Stimulated activated CD8-positive, alpha-beta memory T cell treated with anti-CD3 and anti-CD28 coated beads, Interleukin-15, amount 100 ng/mL, for 24 hours (primary cell): ENCODE measurements at places on chromosomes 11 and 22.

GRCh38 chr22:30158277-30158676 is 78.0 kb downstream of the HORMAD2 start:
- no peak for DNase-seq

DNA sequence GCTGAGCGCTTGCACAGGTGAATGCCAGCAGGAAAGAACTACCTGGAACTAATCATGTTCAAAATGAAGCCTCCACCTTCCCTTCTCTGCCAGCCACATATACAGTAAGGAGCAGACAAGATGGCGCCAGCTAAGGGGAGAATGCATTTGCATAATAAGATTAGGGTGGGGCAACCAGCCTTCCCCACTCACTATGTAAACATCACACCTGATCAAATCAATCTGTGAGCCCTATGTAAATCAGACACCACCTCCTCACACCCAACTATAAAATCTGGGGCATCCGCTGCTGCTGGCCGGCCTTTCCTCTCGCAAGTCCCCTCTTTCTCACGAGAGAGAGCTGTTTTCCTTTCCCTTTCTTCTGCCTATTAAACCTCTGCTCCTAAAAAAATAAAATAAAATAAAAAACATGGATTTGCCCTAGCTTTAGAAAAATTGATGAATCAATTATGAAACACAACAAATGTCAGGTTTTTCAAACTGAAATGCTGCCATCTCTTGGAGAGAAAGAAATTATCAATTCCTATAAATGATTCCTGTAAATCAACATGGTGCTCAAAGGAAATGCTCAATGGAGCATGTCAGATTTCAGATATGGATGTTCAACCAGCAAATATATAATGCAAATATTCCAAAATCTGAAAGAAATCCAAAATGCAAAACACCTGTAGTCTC is 108.9 kb downstream of the SGSM3 start:
- no peak for DNase-seq

DNA sequence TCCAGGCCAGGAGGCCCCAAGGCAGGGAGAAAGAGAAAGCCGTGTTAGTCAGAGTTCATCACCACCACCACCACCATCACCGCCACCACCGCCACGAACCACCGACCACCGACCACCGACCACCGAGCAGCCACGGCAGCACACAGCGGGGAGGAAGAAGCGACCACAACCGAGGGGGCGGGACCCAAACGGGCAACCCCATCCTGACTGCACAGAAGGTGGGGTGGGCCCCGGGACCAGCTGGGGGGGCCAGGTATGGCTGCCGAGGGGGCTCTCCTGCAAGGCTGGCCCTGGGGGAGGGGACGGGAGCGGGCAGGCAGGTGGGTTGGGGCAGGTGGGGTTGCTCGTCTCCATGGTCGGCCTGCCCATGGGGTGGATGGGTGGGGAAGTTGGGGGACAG is 34.2 kb downstream of the SYT7 start:
- no peak for DNase-seq

- peak; percentile 4 for DNase-seq
These were observed 801 bp downstream of the SESN3 start for GRCh38 chr11:95229993-95230809.

DNA sequence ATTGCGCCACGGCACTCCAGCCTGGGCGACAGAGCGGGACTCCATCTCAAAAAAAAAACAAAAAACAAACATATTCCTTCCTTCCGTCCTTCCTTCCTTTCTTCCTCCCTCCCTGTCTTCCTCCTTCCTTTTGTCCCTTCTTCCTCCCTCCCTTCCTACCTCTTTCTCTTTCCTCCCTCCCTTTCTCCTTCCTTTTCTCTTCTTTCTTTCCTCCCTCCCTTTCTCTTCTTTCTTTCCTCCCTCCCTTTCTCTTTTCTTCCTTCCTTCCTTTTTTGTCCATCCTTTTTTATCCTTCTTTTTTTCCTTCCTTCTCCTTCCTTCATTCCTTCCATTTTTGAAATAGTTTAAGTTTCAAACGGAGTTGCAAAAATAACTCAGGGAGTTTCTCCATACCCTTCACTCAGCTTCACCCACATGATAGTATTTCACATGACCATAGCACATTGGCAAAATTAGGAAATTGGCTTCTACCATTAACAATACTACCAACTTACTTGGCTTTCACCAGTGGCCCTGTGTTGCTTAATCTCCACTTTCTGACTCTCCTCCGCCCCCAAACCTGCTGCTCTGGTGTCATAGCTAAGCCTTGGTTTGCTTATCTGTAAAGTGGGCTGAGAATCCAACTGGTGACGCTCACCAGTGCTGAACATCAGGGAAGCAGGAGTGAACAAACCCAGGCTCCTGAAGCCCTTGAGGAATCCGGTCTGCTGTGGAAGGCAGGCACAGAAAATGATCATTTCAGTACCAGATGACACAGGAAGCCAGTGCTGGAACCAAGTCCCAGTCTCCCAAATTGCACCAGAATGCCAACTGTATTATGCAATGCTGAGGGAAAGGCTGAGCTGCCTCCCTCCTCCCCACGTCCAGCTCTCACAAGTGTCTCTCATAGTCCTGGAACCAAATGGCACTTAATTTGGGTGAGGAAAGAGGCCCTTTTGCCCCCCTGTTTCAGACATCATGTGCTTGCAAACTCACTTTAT is 17.2 kb upstream of the CRYBB3 start:
- DNase-seq: no peak

DNA sequence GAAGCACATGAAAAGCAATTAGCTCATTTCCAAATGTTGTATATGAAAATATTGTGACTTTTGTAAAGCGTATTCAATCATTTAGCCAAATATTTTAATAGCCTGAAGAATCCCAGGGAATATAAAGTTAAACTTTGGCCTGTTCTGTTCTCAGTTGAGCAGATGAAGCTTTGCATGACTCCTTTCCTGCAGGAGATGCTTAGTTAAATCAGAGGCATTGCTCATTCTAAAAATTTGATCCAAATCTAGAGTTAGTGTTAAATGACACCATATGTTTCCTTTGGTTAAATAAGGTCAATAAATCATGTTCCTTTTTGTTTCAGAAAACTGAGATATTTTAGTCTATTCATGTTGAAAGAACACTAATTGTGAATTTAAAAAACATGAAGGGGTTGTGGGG is 51.2 kb upstream of the BIRC3 start:
- no peak for DNase-seq

DNA sequence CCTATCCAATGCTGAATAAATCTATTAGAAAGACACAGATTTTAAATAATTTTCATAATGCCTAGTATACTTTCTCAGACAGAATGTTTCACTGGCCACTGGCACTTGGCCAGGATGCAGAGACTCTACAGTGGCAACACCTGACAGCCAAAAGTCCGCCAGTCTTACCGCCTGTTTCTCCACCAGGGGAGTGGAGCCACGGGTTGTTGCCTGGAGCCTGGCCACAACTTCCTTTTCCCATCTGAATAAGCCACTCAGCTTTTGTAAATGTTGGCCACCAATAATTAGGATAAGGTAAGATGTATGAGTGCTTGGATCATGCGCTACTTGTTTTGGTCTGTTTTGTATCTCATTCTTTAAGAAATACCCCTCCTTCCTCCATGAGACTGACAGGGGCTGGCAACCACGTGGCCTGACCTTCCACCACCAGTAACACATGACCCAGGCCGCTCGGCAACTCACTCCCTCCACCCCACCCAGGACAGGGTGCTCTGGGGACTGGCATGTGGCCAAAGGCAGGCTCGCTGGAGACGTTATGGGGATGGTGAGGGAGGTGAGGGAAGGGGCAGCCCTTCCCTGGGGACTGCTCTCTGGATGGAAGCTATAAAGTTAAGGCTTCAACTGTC is 93.0 kb upstream of the BID start:
- no peak for DNase-seq

DNA sequence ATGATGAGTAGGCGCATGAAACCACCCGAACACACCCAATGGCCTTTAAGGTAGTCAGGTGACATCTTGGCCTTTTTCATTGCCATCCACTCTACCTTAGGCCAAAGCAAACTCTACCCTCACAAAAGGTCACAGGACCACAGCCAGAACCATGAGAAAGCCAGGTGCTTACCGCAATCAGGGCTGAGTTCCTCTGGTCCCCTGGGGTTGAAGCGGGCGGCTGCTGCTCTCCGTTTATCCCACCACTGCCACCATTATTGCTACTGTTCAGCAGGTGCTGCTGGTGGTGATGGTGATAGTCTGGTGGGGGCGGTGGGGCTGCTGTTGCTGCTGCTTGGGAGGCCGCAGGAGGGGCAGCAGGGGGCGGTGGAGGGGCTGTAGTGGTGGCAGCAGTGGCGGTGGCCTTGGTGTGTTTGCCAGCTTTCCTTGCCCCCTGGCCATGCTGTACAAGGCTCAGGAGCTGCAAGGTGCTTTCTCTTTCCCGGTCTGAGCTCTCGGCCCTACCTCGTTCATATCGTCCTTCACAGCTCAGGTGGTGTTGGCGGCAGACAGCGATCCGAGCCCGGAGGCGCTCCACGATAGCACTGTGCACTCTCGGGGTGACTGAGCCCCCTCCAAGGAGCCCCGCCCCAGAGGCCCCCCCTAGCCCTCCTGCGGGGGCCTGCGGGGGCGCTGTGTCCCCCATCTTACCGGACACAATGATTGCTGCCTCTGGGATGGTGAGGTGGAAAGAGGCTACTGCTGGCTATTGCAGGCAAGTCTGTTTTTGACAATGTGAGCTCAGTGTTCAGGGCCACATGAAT is 1.6 kb downstream of the MAML2 start:
- no peak for DNase-seq

DNA sequence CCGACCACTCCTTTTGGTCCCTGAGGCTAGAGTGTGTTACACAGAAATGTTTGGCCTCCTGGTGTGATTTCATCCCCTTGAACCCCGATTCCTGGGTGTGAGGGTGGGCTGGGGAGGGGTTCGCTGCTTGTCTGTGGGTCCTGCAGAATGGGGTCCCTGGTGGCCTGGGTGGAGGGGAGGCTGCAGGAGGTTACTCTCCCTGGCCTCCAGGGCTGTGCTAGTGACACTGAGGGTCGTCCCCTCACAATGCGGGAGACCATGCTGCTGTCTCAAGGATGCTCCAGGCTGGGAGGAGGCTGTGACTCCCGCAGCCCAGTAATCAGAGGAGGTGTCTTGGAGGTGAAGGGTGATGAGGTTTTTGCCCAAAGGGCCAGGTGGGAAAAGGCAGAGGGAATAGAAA is 17.0 kb upstream of the OMP start:
- DNase-seq: no peak

- no peak for DNase-seq
These were observed 163.0 kb downstream of the MN1 start for GRCh38 chr22:27638329-27639233.

GRCh38 chr11:125975634-125976033 is 29.8 kb downstream of the VSIG10L2 start:
- DNase-seq: no peak

DNA sequence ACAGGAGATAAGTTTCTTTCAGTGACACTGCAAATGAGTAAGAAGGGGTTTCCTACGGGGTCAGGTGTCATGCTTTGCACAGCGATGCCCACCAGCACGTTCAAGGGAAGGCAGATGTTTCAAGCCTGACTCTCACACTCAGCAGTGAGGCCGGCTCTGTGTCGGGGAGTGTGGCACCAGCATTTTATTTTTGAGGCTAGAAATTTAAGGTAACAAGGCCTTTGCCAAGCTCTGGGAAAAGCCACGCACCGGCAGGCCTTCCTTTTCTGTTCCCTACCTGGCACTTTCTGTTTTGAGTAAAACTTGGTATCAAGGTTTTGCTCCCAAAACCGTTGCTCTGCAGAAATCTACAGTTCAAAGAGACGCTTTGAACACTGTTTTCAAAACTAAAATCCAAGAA is 38.0 kb downstream of the TOLLIP start:
- DNase-seq: no peak

GRCh38 chr11:36038541-36038940 is 94.7 kb downstream of the LDLRAD3 start:
- no peak for DNase-seq
